ENCODE measurements at places on chromosomes 5 and 9.

DNA sequence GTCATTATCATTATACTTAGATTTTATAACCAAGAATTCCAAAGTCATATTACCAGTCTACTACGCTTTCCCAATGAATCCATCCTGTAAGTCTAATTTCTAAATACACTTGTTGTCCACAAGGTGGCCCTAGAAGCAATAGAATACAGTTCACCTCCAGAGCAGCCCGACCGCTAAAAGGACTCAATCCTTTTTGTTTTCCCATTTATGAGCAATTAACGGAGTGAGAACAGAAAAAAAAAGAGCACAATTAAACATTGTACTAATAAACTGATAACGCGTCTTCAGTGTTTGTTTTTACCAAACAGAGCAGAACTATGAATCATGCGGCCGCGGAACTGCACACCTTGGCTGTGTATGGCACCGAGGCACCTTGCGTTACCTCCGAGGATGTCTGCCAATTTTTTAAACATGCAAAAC is 160.7 kb upstream of the DAPK1 start:
- no peak for DNase-seq

GRCh38 chr9:122107291-122107805 is 14.2 kb upstream of the TTLL11 start:
- DNase-seq: no peak

- no peak for DNase-seq
These were observed 22.6 kb downstream of the ASS1 start for GRCh38 chr9:130467316-130467715.

GRCh38 chr9:95058795-95059386 is 258.6 kb downstream of the FANCC start:
- DNase-seq: no peak

GRCh38 chr9:91694081-91694870 is 255.8 kb downstream of the ROR2 start:
- no peak for DNase-seq

DNA sequence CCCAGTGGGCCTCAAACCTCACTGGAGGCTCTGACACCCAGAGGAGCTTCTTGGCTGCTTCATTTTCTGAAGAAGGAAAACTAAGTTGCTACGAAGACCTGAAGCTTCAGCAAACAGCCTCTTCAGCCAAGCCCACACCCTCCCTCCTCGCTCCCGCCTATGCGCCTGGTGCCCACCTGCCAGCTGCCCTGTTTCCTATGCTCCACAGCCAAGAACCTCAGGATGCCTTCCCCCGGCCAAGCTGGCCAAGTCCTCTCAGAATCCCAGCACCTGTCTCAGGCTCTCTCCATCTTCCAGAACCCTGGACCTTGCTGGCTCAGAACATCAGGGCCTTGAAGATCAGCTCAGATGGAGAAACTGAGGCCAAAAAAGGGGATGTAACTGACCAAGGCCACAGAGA is 60.4 kb downstream of the STK10 start:
- no peak for DNase-seq

- DNase-seq: no peak
These were observed 78.3 kb downstream of the PARP8 start for GRCh38 chr5:50744776-50745175.

DNA sequence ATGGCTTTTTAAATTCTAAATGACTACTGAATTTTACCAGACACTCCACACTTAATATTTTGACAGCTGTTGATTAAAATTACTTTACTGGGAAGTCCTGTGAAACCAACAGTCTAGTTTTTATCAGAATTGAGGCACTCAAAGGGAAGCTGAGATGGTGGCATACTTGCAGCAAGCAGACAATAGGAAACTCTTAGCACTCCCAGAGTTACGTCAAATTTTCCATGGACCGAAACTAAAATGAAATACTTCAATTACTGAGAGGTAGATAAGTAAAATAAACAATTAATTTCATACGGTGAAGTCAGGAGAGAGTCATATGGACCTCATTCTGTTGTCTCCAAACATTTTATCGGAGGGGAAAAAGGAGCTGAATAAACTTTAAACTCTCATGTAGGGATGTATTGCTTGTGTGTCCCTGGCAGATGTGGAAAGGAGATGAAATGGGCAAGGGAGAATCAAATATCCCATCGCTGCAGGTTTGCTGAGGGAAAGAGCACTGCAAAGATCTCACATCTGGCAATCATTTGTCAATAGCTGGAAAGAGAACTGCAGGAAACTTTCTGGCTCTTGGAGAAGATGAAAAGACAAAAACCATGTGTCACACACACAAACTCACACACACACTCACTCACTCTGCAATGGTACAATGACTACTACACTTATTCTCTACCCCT is 189.4 kb downstream of the BNC2 start:
- no peak for DNase-seq

DNA sequence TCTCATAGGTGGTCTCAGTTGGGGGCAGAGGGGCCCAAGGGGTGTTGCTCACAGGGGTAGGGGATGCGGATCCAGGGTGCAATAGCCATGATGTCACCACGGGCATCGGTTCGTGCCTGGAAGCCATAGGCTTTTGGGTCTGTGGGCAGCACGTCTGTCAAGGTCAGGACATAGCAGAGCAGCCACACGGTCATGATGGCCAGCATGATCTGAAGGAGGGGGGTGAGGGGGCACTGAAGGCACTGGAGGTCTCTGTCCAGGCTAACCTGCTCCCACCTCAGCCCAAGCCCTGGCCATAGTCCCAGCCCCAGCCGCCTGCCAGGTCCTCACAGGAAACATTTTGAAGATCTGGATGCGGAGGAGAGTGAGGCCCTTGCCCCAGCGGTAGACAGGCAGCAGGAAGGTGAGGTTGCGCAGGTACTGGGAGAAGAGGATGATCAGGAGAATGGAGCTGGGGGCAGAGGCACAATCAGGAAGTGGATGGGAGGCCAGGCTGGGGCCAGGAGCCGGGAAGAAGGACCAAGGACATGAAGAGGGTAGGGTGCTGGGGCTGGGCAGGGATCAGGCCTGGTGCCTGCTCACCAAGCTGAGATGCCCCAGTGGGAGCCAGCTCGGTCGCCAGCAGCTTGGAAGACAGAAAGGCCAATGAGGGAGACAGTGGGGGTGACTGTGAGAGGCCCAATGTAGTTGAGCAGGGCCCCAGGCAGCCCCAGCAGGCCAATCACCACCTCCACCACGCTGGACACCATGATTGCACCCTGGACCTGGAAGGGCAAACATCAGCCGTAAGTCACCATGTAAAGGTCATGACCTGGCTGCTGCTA is 3.3 kb downstream of the SLC23A1 start:
- no peak for DNase-seq

GRCh38 chr5:19058216-19058615 is 929.8 kb downstream of the CDH18 start:
- DNase-seq: no peak

DNA sequence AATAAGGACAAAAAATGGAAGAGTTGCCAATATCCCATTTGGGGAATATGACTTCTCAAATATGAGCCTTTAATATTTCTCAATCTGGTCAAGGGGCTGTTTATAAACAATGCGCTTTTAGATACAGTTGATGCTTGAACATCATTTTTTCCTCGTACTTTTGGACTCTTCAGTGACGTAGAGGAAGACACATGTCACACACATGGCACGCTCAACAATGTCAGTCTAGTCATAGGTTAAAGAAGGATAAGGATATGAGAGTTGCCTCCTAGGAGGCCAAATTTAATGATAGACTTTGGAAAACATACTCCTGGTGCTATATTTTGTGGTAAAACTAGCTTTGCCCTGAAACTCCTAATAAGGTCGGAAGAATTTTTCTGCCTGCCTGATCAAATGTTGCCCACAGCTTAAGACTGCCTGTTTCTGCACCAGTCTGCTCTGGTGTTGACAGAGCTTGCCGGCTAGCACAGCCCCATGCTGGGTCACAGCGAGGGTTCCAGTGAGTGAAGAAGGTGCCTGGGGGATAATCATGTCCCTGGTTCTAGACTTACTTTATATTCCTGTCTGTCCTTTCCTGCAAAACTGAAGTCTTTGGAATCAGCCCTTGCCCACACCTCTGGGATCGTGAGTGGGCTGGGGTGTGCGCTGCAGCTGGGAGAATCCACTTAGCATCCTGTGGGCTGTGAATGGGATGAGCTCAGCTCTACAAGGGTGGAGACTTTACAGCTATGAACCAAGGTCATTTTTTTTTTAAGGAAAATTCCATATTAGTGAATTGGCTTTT is 230.8 kb upstream of the IRX4 start:
- DNase-seq: no peak

DNA sequence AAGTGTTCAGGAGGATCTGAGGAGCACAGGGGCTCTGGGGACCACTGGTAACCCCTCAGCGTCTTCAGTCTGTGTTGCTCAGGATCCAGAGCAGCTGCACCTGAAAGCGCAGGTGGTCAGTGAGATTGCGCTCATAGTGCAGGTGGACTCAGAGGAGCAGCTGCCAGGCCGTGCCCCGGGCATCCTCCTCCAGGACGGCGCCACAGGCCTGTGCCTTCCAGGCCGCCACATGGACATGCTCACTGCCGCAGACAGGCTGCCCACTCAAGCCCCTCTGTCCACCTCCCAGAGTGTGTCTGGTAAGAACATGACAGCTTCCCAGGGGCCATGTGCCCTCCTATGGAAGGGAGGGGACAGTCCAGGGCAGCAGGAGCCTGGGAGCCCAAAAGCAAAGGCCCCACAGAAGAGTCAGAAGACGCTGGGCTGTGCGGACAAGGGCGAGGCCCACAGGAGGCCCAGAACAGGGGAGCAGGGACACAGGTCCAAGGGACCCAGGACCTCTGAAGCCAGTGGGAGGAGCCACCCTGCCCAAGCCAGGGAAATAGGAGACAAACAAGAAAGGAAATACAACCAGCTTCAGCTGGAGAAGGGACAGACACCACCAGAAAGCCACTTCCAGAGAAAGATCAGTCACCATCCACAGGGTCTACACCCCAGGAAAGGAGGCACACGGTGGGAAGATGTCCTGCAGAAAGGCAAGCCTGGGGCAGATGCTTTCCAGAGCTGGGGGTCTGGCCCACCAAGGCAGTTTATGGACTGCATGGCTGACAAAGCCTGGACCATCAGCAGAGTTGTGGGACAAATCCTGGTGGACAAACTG is 5.2 kb downstream of the SPATA31E1 start:
- DNase-seq: no peak

DNA sequence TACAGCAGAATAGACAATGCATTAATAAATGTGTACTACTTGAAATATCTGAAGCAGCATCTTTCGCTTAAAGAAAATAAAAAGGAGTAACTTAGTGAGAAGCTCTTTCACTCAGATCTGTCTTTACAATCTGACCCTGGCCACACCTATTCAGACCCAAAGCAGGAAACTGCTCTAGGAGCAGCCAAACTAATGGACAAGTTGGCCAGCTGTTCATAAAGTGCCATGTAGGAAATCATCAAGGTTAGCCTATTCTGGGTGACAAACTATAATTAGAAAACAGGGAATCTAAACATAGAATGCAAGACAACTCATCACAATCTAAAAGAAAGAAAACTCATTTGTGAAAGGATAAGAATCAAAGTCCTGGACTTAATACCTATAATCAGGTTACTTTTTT is 101.3 kb downstream of the AGTPBP1 start:
- DNase-seq: no peak

GRCh38 chr5:134968055-134968454 is 348 bp downstream of the CATSPER3 start:
- no peak for DNase-seq

GRCh38 chr5:56154732-56155484 is 78.2 kb downstream of the ANKRD55 start:
- DNase-seq: no peak

GRCh38 chr5:115398719-115399118 is 102.3 kb upstream of the CCDC112 start:
- no peak for DNase-seq
